ENCODE measurements at places on chromosomes 11 and 22. TPM values are rescaled to one million over a fixed set of nuclear protein-coding genes. Genes with fewer than 3 reads are reported as not detected.

- no peak overlapping the region for H3K27ac ChIP-seq
- no peaks in the 10 kb centered on the region for H3K36me3 ChIP-seq
- no peak overlapping the region for H3K4me3 ChIP-seq
- peaks cover 4% of the 10 kb centered on the region for H3K4me1 ChIP-seq
- DNase-seq, result no peak
Observed at GRCh38 chr11:83023410-83023809, 48.3 kb downstream of the RAB30 start.

DNA sequence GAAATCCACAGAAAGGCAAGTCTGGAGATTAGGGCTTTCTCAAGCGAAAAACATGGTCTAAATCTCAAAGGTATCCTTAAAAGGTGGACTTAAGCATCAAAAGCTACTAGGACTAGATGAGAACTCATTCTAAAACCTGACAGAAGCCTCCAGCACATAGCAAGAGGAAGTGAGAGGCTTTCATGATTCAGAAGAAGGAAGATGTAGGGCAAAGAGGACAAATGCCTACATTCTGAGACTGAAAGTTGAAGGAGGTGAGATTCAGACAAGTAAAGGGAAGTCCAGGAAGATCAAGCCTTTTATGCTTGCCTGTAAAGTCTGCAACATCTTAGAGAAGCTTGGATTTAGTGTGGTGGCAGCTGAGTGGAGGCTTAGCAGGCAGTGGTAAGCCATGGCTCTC, 98.9 kb downstream of the PGR start:
- no peak overlapping the region for H3K4me3 ChIP-seq
- H3K27ac ChIP-seq, result no peak overlapping the region
- peaks cover 4% of the 10 kb centered on the region for H3K4me1 ChIP-seq
- DNase-seq, result no peak
- H3K36me3 ChIP-seq, result no peaks in the 10 kb centered on the region

Gene KRTAP5-9
- total RNA-seq, result not detected

GRCh38 chr11:132712466-132712865, 819.8 kb downstream of the OPCML start:
- H3K4me3 ChIP-seq, result no peak overlapping the region
- no peak for DNase-seq
- no peaks in the 10 kb centered on the region for H3K27me3 ChIP-seq
- no peaks in the 10 kb centered on the region for H3K36me3 ChIP-seq
- no peak overlapping the region for H3K27ac ChIP-seq

DNA sequence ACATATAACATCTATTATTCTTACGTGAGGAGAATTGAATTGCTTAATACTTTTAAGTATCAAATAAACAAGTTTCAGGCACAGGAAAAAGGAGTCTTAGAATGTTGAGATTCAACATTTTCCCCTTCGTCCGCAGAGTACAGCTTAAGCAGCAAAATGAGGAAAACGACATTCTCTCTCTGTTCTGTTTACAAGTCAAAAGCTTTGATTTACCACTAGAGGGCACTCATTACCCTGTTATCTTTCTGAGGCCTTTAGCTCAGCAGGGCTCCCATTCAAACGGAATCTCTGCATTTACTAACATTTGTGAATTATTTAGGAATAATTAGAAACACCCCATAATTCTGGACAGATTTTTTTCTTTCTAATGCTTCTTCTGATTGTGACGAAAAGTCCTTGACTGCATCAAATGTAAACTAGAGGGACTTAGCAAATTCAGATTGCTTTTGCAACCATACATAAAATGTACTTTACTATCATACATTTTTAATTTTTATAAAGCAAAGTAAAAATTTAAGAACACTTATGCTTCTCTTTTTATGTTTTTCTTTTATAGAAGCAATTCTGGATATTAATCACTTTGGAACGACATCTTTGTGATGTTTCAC, 75.0 kb downstream of the JRKL start:
- H3K27ac ChIP-seq, result no peak overlapping the region
- H3K27me3 ChIP-seq, result peaks cover under 1% of the 10 kb centered on the region
- H3K4me3 ChIP-seq, result no peak overlapping the region
- H3K4me1 ChIP-seq, result no peaks in the 10 kb centered on the region
- DNase-seq, result no peak

DNA sequence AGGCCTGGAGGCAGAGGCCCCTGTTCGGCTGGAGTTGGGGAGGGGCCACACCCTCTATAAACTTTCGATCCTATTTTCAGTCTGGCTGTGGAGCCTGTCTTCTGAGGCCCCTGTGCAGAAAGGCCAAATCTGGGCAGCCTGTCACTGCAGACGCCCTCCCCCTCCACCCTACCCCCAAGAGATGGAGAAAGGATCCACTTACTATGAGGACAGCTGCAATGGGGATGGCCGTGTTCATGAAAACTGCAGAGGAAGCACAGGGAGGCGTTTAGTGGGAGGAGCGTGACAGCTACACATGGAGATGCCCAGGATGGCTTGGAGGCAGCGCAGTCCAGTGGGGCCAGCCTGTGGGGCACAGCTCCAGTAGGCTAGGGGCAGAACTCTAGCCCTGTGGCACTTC, 43.5 kb upstream of the KCNJ11 start:
- H3K4me3 ChIP-seq, result no peak overlapping the region
- no peaks in the 10 kb centered on the region for H3K4me1 ChIP-seq
- DNase-seq, result no peak
- H3K36me3 ChIP-seq, result no peaks in the 10 kb centered on the region

Gene SLC29A2
- 3.3 TPM for total RNA-seq

DNA sequence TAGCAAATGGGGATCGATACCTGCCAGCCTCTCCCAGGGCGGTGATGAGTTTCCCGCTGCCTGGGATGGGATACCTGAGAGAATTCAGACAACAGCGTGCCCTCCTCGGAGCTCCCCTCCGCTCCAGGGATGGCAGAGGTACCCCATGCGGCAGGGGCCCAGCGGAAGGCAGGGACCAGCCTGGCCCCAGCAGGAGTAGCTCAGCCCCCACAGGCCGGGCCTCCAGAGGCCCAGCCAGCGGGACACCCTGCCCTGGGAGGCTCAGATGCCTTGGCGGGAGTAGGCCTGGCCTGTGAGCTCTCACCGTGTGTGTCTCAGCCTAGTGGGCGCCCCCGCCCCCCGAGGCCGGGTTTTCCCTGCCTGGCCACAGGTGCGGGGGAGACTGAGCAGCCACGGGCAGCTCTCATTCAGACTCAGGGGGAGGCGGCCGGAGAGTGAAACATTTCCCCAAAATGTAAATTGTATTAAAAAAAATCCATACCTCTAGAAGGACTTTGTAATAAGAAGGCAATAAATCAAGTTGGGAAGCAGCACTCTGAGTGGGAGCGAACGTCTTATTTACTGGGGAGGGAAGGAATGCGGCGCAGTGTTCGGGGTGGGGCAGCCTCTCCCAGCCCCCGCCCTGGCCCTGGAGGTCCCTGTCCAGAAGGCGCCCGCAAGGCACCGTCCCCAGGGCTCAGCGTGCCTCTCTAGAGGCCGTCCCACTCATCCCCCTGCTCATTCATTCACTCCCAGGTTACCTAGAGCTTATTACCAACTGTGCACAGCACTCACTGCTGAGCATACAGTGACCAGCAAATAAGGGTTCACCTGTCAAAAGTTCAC, 888.0 kb downstream of the BRD1 start:
- no peaks in the 10 kb centered on the region for H3K36me3 ChIP-seq
- no peak overlapping the region for H3K4me3 ChIP-seq
- no peak for DNase-seq
- H3K4me1 ChIP-seq, result no peaks in the 10 kb centered on the region
- no peak overlapping the region for H3K27ac ChIP-seq

Gene LIF
- 4.5 TPM for total RNA-seq

- peak overlapping the region; percentile 34 for H3K4me3 ChIP-seq
- DNase-seq, result no peak
- H3K27ac ChIP-seq, result peak overlapping the region; percentile 57
- no peaks in the 10 kb centered on the region for H3K27me3 ChIP-seq
- H3K4me1 ChIP-seq, result peaks cover 20% of the 10 kb centered on the region
Observed at GRCh38 chr22:40509401-40510134, 127.0 kb downstream of the MRTFA start.

DNA sequence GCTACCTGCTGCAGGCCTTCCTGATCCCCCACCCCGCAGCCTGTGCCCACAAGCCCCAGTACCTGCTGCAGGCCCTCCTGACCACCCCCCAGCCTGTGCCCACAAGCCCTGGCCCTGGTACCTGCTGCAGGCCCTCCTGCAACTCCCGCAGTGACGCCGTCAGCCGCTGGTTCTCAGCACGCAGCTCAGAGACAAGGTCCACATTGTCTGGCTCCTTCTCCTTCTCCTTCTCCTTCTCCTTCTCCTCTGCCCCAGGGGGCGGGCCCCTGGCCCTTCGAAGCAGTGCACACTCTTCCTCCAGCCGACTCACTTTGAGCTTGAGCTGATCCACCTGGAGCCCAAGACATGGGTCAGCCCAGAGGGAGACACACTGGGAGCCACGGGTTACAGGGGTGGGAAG, 9.1 kb downstream of the CARD10 start:
- no peaks in the 10 kb centered on the region for H3K4me1 ChIP-seq
- DNase-seq, result peak; percentile 31
- H3K27ac ChIP-seq, result no peak overlapping the region
- no peaks in the 10 kb centered on the region for H3K36me3 ChIP-seq
